ENCODE measurements at places on chromosomes 7 and 10.

DNA sequence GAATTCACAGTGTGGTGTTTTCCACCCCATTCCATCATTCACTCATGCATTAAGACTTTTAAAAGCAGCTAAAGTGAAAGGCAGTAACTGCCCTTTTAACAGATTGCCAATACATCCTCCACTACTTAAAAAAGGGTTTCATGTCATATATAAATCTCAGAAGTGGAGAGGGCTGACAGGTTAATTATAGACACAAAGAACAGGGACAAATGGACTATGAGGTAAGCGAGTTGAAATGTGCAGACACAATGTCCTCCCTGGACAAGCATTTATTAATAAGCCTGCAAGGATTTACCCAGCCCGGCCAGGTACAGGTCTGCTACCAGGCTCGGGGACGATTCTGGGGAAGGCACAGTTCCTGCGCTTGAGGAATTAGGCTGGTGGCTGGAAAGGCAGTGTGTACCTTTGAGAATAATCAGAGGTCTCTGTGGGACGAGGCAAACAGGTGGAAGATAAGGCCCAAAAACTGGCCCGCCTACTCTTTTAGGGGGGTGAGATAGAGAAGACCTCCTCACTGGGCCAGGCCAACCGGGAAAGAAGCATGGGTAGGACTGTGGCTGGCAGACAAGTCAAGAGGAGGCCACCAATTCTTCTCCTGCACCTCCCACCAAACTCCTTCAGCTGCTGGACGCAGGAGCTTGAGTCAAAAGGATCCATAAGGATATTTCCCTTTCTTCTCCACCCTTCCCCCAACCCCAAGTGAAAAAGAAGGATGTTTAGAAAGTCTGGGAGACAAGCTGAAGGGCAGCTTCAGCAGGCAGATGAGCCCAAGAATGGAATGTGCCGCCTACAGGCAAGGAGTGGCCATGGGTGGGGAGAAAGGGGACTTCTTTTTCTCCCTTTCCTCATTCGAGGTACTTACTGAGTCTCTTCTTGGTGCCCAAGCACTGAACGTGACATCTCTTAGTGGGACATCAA lies 1.5 kb downstream of the PDLIM1 start:
- no peak for DNase-seq

GRCh38 chr7:89312551-89312950 lies 517.0 kb upstream of the TEX47 start:
- DNase-seq = no peak

DNA sequence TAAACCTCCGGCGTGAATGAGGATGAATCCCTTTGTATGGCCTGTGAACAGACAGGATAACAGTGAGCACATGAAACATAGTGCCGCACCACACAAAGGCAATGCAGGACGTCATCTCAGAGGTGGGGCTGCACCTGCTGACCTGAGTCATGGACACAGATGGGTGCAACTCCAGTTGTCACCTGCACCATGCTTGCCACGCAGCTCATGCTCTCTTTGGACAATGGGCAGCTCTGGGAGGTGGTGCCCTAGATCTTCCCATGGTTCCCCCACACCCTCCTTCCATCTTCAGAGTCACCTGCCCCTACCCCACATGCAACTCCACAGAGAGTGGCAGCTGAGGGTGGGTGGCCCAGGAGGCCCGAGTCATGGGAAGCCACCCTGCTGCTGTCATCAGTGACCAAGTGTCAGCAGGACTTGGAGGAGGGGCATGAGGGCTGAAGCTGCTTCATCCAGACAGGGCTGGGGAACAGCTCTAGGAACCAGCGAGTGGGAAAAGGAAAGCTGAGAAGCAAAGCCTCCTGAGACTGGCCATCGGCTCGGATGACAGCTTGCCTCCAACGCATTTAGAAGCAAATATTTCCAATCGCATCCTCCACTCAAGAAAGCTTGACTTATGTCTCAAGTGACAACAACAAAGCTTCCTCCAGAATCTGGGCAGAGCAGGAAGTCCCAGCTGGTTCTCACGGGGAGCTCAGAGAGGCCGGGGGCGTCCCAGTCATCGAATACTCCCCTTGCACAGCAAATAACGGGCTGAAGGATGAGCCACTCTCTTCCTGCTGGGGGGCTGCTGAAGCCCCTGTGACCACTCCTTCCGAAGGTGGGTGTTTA lies 27.1 kb downstream of the VIPR2 start:
- no peak for DNase-seq

DNA sequence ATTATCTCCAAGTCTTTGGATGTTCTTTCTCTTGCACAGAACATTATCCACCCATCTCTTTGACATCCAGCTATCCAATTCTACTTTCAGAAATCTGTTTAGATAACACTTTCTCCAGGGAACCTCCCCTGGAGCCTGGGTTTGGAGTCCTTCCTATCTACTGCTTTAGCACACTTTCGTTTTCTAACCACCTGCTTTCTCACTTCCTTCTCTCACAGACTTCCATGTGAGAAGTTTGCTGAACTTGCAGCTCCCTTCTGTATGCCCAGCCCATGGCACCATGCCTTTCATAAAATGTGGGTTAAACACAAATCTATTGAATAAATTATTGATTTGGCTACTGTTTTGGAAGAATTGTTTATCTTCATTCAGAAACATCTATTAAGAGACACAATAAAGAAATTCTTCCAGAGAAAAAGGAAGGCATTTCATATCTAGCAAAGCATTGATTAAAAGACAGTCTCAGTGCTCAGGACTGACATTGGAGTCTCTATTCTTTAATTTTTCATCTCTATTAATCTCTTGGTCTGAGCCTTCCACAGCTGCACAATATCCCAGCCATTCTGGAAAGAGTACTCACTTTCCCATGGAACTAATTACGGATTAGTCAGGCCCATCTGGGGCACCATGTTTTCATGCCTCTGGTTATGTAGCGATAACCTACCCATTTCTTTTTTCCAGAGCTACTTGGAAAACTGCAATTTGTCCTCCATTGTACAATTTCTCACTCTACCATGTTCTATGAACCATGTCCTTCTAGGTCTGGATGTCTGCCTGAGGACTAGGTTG lies 1077.3 kb downstream of the SORCS3 start:
- no peak for DNase-seq

- DNase-seq = no peak
Observed at GRCh38 chr7:7202375-7202720, 20.0 kb downstream of the C1GALT1 start.

- DNase-seq = no peak
Observed at GRCh38 chr7:3981281-3981680, 680.2 kb downstream of the SDK1 start.

- no peak for DNase-seq
Observed at GRCh38 chr10:58674251-58674650, 161.6 kb downstream of the BICC1 start.

DNA sequence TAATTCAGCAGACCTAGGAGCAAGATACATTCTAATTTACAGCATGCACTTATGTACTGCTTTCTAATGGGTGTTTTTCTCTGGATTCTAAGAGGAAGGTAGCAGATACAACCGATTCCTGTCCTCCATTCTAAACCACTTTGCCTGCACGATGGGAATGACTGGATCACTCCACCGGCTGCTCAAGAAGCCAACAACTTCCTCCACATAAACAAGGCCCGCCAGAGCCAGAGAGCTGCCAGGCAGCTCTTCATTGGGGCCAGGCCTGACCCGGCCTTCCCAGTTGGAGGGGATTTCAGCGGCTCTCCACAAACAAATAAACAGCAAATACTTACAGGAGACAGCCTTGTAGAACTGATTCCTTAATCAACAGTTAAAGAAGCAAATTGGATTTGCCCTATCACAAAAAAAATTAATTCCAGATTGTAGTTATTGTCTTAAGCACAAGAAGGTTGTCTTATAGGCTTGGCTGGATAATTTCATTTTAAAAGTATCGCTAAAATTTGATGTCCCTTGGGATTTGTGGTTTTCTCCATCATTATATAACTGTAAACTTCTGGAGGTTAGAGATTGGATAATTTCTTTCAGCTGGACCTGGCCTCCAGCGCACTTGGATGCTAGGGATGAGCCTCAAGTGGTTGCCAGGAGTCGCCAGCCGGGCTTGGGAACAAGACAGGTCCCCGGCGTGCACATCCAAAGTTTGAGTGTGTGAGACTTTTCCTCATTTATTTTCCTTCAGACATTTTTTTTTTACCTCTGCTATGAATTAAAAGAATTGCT lies 20.9 kb downstream of the EBF3 start:
- no peak for DNase-seq

All from activated CD8-positive, alpha-beta T cell treated with anti-CD3 and anti-CD28 coated beads, Interleukin-2, amount 10 ng/mL, durations not matched to agents 7 days and 5 days (primary cell).